GM06990 (cell line): ENCODE measurements at places on chromosomes 1 and 21.
A peak's percentile ranks its signal among the peaks of the same experiment; 100 is the strongest.

DNA sequence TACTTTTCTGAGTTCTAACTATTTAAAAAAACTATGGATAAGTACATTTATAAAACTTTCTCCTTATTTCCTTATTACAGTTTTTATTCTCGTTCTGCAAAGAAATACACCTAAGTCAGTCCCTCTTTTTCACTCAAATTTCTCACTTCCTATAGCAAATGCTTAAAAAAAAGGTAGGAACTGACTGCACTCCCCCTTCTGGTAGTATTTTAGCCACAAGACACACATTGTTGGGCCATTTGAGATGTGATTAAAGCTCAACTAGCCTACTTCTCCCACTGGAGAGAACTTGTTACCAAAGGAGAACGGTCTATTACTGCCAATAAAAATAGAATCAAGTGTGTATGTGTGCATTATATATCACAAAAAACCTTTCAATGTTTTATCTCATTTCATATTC is 521.9 kb upstream of the PRMT6 start:
- no peak for DNase-seq

DNA sequence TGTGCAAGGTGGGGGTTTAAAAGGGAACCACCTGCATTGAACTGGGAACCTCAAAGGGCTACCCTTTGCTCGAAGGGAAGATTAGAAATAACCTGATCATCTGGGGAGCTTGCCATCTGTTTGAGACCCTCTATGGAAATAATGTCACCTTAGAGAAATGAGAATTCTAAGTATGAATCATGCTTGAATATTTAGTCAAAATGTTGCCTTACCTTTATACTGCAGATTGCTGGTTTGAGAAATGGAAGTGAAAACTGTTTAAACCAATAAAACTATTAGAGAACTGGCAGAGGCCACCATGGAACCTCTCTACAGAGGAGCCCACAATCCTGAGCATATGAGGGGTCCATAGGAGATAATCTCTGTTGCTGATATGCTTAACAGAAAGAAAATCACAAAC is 131.2 kb upstream of the FAM78B start:
- DNase-seq: no peak

DNA sequence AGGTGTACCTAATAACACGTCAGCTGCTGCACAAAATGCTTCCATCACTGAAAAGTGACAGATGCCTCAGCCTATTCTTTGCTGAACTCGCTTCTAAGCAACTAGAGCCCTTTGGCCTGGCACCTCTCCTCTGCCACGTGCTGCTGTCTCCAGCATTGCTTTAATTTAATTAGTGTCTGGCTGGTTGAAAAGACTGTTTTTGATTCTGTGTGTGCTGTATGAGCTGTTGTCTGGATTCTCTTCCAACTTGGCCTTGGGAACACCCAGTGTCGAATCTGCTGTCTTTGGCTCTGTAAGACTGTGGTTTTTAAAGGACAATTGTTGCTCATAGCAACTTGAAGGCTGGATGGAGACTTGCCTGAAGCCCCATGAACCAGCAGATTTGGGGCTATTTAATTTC is 109.5 kb downstream of the PSMG1 start:
- no peak for DNase-seq

- DNase-seq: peak; percentile 46
Observed at GRCh38 chr1:182601416-182601786, 2.8 kb downstream of the RGS16 start.

GRCh38 chr1:1199141-1199960 is 7.0 kb downstream of the TNFRSF18 start:
- peak; percentile 13 for DNase-seq

GRCh38 chr1:67880056-67880601 is 46.9 kb upstream of the GNG12 start:
- no peak for DNase-seq

DNA sequence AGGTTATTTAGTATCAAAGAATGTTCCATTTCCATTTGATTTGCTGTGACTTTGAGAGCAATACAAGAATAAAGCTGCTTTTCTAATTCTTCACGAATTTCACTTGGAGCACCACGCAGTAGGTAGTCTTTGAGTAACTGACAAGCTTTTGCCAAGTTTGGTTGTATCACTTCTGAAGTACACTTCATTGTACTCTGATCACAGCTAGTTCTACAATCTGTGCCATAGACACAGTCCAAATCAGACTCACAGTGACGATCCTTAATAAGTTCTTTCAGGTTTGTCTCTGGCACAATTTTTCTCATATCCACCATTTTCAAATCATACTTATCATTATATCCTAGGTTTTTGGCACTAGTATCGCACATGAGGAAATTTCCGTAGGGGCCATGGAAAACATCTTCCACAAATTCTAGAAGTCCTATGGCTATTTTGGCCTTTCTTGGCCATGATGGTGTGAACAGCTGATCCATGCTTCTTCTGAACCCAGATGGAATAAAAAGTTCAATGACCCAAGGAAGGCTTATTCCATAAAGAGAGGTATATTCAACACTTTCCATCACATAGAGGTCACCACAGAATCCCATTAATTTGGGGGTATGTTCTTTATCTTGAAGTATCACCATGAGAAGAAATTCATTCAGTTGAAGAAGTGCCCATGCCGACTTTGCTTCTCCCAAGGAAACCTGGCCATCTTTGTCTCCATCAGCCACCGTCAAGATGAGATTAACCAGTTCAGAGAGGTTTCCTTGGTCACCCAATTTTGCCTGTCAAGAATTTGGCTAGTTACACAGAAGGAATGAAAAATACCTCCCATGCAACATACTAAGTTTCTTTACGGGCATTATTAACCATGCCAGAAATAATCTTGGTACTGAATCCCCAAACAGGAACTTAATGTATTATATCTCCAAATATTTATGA is 11.9 kb downstream of the RPL5 start:
- DNase-seq: no peak

- DNase-seq: no peak
Observed at GRCh38 chr1:167541610-167542009, 12.0 kb downstream of the CREG1 start.

GRCh38 chr1:180773210-180773865 is 139.4 kb upstream of the KIAA1614 start:
- no peak for DNase-seq

DNA sequence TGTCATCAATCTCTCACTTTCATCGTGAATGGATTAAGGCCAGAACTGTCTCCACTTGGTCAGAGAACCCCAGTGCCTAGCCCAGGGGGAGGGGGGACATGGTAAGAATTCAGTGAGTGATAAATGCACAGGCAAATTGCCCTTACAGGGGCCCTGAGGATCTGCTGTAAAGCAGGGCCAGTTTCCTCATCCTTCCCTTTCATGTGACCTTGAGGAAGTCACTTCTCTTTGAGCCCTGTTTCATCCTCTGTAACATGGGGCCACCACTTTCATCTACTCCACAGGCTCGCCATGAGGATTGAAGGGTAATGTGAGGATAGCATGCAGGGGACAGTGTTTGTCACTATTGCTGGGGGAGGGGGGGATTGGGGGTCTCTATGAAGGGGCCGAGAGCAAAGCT is 28.1 kb upstream of the C1QA start:
- DNase-seq: no peak

GRCh38 chr1:232655746-232656085 is 25.8 kb upstream of the SIPA1L2 start:
- no peak for DNase-seq

- no peak for DNase-seq
Observed at GRCh38 chr1:190049314-190049713, 428.4 kb downstream of the BRINP3 start.

DNA sequence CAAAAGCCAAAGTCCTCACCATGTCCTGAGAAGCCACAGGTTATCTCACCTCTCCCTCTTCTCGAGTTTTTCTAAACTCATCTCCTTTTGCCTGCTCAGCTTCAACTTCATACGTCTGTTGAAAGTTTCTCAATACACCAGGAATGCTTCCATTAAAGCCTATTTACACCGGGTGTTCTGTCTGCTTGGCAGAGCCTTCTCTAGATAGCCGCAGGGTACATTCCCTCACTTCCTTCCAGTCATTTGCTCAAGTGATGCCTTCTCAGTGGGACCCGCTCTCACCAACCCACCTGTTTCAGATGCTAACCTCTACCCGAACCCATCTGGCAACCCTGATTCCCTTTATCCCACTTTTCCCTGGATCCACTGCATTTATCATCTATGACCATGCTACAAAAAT is 257.0 kb upstream of the ADGRL2 start:
- DNase-seq: no peak

GRCh38 chr1:202144402-202145067 is at the start of gene ARL8A:
TSS of gene ARL8A (minus strand) at chr1:202144737. CDS start at chr1:202144572, 165 bp downstream.
- DNase-seq: peak; percentile 66

- DNase-seq: no peak
Observed at GRCh38 chr1:84502927-84503326, 3.3 kb upstream of the SPATA1 start.

- DNase-seq: no peak
Observed at GRCh38 chr1:78298349-78298748, 192.4 kb upstream of the PTGFR start.

DNA sequence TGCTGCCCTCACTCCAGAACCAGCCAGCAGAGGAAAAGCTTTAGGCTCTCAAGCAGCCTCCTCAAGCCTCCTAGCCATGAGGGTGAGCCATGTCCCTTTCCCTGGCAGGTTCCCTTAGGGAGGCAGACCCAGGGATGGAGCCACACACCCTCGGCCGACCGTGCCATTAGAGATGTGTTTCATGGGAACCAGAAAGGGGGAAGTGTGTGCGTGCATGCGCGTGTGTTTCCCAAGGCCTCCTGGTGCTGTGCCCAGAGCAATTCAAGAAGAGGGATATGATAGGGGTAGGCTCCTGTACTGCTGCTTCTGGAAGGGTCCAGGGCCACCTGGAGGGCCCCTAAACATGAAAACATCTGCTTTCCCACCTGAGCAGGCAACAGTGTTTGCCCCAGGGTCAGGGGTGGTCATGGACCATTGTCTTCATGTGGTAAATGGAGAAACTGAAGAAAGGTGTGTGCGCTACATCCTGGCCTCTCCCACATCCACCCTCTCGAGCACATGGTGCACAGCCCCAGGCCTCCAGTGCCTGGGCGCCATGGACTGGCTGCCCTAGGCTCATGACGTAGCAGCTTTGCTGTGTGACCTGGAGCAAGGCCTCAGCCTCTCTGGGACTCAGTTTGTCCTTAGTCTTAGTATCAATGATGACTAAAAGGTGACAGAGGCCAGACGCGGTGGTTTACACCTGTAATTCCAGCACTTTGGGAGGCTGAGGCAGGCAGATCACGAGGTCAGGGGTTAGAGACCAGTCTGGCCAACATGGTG is 48.1 kb downstream of the SYF2 start:
- DNase-seq: no peak

DNA sequence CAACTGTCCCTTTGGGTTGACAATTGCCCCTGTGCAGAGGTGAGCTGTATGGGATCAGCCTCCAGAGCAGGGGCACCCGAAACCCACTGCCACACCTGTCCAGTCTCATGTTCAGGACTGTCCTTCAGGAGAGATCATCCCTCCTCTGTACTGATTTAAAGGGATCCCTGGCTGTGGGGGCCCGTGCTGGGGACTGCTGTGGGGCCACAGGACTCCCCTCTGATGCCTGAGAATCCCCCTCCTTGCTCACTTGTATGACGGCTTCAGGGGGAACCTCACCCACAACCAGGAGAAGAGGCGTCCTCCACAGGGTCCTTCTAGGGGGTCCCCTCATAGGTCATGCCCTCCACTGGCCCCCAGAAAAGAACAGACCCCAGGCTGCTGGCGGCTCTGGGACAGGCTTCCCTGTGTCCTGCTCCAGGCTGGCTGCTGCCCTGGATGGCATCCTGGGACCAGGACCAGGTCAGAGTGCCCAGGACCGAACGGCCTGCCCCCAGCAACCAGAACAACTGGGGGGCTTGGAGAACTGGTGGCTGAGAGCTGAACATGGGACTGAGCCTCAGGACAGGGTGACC is 77.5 kb upstream of the ACTRT2 start:
- no peak for DNase-seq

DNA sequence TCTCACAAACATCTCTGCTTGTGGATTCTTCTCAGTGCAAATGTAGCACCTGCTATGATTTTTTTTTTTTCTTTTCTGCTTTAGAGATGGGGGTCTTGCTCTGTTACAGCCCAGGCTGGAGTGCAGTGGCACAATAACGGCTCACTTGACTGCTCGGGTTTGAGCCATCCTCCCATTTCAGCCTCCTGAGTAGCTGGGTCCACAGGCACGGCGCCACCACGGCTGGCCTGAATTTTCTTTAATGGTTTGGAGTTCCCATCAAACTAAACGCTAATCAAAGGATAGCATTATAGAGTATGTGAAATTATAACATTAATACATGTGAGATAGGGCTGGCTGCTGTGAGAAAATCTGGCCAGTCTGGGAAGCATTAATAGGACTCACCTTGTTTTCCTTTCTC is 7.2 kb upstream of the PTGER3 start:
- DNase-seq: no peak

GRCh38 chr1:63463248-63463647 is 59.8 kb downstream of the ITGB3BP start:
- DNase-seq: no peak

DNA sequence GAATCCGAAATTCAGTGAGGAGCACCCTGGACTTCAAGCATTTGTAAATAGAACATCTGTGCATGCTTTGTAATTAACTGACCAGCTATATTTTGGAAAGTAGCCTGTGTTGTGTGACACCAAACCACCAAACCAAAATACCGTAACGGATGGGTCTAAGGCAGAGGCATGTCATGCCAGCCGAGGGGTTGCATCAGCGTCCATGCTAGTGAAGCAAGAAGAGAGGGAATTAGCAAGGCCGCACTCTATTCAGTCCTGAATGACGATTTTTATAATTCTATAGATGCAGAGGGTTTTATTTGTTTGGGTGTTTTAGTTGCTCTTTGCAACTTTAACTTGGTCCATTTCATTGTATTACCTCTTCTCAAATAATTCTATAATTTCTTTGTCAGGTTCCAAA is 116.8 kb upstream of the SMYD2 start:
- no peak for DNase-seq

- no peak for DNase-seq
Observed at GRCh38 chr1:26848941-26849774, 13.8 kb upstream of the SFN start.

DNA sequence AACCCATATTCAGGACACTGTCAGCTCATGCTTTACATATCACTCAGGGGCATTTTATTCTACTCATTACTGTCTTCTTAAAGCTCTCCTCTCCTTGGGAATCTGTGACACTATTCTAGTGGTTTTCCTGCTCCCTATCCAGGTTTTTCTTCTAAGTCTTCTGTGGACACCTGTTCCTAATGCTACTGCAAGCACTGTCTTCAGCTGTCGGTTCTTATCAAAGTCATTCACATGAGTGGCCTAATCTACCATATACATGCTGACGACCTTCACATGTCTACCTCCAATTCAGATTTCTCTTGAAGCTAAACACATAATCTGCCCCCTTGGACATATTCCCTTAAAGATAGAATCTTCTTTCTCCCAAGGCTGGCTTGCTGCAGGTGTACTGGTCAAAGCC is 39.8 kb upstream of the PRRX1 start:
- DNase-seq: no peak

- peak; percentile 39 for DNase-seq
Observed at GRCh38 chr1:86913399-86913895, 479 bp downstream of the SELENOF start.

- no peak for DNase-seq
Observed at GRCh38 chr1:47192458-47193384, 2.9 kb upstream of the PDZK1IP1 start.
